ENCODE measurements at places on chromosomes 4 and X.

DNA sequence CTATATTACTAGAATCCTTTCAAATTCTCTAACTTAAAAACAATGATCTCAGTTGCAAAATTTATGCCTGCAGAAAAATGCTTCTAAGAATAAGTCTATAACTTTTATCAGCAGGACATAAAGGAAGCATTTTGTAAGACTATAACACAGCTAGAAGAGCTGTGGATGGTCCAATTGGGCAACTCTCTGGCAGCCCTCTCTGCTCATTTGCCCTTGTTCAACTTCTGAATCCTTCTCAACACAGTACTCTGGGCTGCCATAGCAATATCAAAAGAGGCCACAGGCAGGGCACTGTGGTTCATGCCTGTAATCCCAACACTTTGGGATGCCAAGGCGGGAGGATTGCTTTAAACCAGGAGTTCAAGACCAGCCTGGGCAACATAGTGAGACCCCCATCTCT is 88.5 kb downstream of the MID1 start:
- no peak overlapping the region for H3K4me3 ChIP-seq
- no peak for DNase-seq

DNA sequence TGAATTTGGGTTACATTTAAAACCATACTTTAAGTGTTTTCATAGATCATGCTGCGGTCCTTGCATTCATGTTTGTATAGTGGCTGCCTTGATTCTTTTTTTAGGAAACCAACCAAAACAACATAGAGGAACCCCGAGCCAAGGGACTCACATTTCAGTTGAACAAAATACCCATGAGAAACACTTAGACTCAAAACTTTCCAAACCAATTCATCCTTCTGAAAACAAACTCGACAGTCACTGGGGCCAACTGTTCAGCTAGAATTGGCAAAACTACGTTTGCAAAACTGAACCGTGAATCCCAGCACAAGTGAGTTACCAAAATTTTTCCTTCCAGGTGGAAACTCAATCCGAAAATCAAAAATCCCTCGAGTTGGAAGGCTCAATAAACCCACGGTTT is 1.4 kb downstream of the ADGRA3 start:
- no peaks in the 10 kb centered on the region for H3K36me3 ChIP-seq
- H3K27me3 ChIP-seq: no peaks in the 10 kb centered on the region
- DNase-seq: no peak
- H3K4me3 ChIP-seq: peak overlapping the region; percentile 61
- peaks cover 7% of the 10 kb centered on the region for H3K4me1 ChIP-seq

DNA sequence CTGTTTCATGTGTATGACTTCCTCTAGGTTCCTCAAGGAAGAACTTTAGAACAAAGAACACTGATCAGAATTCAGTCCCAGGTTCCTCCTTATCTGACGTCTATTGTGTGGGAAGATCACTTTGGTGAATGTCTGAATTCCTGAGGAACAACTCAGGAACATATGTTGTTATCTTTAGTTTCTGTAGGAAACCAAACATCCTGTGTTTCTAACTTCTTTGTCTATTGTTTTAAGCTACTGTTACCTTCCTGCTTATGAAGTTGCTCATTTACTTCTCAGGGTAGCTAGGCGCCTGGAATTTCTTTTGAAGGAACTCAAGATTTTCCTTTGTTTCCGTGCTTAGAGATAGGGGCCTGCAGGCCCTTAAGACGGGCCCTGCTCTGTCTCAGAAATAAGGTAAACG is 46.2 kb downstream of the MAGEB5 start:
- H3K27me3 ChIP-seq: no peaks in the 10 kb centered on the region
- no peak overlapping the region for H3K27ac ChIP-seq
- DNase-seq: no peak
- H3K4me3 ChIP-seq: no peak overlapping the region

- no peak for DNase-seq
- no peak overlapping the region for H3K4me3 ChIP-seq
- H3K27me3 ChIP-seq: no peaks in the 10 kb centered on the region
These were observed 10.3 kb downstream of the STAP1 start for GRCh38 chr4:67568820-67569219.

GRCh38 chr4:3765271-3766035 is 732 bp upstream of the ADRA2C start:
- peak overlapping the region; percentile 15 for H3K4me3 ChIP-seq
- no peak overlapping the region for H3K27ac ChIP-seq
- peaks cover 25% of the 10 kb centered on the region for H3K27me3 ChIP-seq

DNA sequence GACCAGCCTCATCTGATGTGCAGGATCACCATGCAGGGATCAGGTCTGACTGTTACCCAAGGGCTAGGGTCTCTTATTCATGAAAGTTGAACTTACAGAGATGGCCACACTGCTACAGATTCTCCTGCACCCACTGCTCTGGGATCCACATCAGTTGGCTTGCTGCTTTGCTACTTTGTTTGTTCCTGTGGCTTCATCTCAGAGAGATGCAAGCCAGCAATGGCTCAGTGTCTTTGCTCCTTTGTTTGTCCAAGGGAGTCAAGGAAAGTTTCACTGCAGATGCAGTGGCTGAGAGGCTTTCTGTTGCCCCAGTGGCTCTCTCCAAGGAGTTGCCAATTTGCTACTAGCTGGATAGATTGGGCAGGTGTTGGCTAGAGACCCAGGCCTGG is 70.3 kb upstream of the UGT2B7 start:
- H3K27ac ChIP-seq: no peak overlapping the region
- no peak for DNase-seq

- H3K4me1 ChIP-seq: no peaks in the 10 kb centered on the region
- no peak overlapping the region for H3K4me3 ChIP-seq
- H3K27me3 ChIP-seq: no peaks in the 10 kb centered on the region
These were observed 51.8 kb upstream of the TRAM1L1 start for GRCh38 chr4:117137145-117137544.

GRCh38 chr4:101222156-101222845 is 125.0 kb downstream of the PPP3CA start:
- no peak overlapping the region for H3K4me3 ChIP-seq
- no peaks in the 10 kb centered on the region for H3K4me1 ChIP-seq
- no peaks in the 10 kb centered on the region for H3K36me3 ChIP-seq
- no peak for DNase-seq
- H3K27ac ChIP-seq: no peak overlapping the region

GRCh38 chr4:147741190-147741788 is 9.4 kb downstream of the ARHGAP10 start:
- peaks cover 5% of the 10 kb centered on the region for H3K4me1 ChIP-seq
- DNase-seq: no peak
- H3K36me3 ChIP-seq: no peaks in the 10 kb centered on the region
- H3K27me3 ChIP-seq: no peaks in the 10 kb centered on the region
- no peak overlapping the region for H3K27ac ChIP-seq
- no peak overlapping the region for H3K4me3 ChIP-seq

- peak overlapping the region; percentile 95 for H3K4me3 ChIP-seq
- DNase-seq: peak; percentile 43
- peaks cover 3% of the 10 kb centered on the region for H3K4me1 ChIP-seq
- H3K27ac ChIP-seq: no peak overlapping the region
These were observed 1.5 kb downstream of the JAKMIP1 start for GRCh38 chr4:6198768-6199421.

- no peak overlapping the region for H3K27ac ChIP-seq
- DNase-seq: no peak
- no peak overlapping the region for H3K4me3 ChIP-seq
- H3K36me3 ChIP-seq: no peaks in the 10 kb centered on the region
These were observed 374.6 kb upstream of the SLC7A11 start for GRCh38 chr4:138616775-138617174.

DNA sequence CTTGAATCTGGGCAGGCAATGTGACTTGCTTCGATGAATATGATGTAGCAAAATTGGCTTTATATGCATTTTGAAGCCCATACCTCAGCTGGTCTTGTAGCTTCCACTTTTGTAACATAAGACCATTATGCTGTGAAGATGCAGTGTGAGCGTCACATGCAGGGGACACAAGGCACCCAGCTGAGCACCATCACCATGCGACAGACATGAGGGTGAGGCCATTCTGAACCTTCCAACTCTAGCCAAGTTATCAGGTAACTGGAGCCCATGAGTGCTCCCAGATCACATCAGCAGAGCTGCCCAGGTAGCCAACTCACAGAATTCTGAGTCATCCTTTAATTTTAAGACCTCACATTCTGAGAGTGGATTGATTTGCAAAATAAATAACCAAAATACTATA is 705.9 kb downstream of the FSTL5 start:
- H3K27ac ChIP-seq: no peak overlapping the region
- no peak overlapping the region for H3K4me3 ChIP-seq
- DNase-seq: no peak
- H3K4me1 ChIP-seq: no peaks in the 10 kb centered on the region
- H3K27me3 ChIP-seq: no peaks in the 10 kb centered on the region

DNA sequence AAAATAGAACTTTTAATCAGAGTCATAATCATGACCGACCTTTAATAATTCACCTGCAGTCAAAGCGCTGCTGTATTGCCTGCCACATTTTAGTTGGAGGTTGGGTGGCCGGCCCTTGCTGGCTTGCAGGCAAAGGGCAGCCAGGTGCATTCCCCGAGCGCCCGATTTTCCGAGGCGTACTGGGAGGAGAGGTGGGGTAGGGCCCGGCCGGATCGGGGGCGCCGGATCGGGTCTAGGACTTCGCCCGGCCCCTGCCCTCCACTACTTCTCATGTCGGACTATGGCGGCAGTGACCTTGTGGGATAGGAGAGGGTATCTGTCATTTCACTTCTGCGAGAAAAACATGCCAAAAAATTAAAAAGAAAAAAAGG is 2.5 kb upstream of the RS1 start:
- no peak overlapping the region for H3K27ac ChIP-seq
- no peaks in the 10 kb centered on the region for H3K4me1 ChIP-seq
- DNase-seq: no peak
- no peaks in the 10 kb centered on the region for H3K27me3 ChIP-seq
- peak overlapping the region; percentile 84 for H3K4me3 ChIP-seq

GRCh38 chr4:163595580-163595979 is 101.1 kb downstream of the TMA16 start:
- H3K4me3 ChIP-seq: no peak overlapping the region
- DNase-seq: no peak
- no peak overlapping the region for H3K27ac ChIP-seq
- H3K4me1 ChIP-seq: no peaks in the 10 kb centered on the region
- H3K36me3 ChIP-seq: no peaks in the 10 kb centered on the region

GRCh38 chr4:168685136-168685809 is 188.4 kb downstream of the PALLD start:
- no peaks in the 10 kb centered on the region for H3K27me3 ChIP-seq
- no peak overlapping the region for H3K4me3 ChIP-seq
- no peak overlapping the region for H3K27ac ChIP-seq
- H3K4me1 ChIP-seq: no peaks in the 10 kb centered on the region
- peaks cover 55% of the 10 kb centered on the region for H3K36me3 ChIP-seq
